NCI-H187 treated with DMSO at 0.1 percent for 48 hours (cell line): ENCODE measurements at places on chromosomes 1 and 21.

GRCh38 chr1:20063861-20064292, 6.1 kb upstream of the PLA2G5 start:
- DNase-seq = no peak

- DNase-seq = no peak
Measured at GRCh38 chr21:38982096-38982495, 176.4 kb downstream of the ETS2 start.

DNA sequence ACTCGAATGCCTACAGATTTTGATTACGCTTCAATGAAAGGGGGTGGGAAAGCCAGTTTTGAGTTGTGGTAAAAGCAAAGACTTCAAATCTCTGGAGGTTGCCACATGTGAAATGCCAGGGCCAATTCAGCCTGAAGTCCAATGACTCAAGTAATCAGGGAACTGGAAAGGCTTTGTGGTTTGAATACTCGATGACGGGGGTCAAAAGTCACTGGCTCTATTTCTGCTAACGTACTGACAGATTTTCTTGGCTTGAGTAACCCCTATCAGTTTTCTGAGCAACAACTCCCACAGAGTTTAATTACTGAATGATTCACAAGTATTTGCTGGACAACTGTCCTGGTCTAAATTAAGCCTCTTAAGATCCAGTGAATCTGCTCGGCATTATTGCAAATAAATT, 152.2 kb downstream of the SIPA1L2 start:
- no peak for DNase-seq

DNA sequence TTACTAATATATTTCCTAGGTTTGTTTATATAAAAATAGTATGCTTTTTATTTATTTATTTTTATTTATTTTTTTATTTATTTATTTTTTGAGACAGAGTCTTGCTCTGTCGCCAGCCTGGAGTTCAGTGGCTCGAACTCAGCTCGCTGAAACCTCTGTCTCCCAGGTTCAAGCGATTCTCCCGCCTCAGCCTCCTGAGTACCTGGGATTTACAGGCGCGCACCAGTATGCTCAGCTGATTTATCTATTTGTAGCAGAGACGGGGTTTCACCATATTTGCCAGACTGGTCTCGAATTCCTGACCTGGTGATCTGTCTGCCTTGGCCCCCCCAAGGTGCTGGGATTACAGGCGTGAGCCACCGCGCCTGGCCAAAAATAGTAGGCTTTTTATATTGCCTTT, 33.2 kb downstream of the BRINP3 start:
- no peak for DNase-seq

DNA sequence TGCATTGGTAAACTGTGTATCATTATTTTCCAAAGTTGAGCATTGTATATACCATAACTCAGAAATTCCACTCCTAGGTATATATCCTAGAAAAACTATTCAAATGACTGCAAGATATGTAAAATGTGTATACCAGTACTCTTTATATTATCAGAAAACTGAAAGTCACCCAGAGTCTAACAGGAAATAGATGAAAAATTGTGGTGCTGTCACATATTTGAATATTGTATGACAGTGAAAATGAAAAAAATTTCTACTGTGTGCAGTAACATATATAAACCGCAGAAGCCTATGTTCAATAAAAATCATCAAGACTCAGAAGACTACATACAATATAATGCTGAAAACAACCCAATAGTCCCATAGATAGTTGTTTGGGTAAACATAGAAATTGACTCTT, 74.4 kb upstream of the LYPLAL1 start:
- DNase-seq = no peak

GRCh38 chr1:6545276-6546112, 8.8 kb downstream of the NOL9 start:
- DNase-seq = no peak

DNA sequence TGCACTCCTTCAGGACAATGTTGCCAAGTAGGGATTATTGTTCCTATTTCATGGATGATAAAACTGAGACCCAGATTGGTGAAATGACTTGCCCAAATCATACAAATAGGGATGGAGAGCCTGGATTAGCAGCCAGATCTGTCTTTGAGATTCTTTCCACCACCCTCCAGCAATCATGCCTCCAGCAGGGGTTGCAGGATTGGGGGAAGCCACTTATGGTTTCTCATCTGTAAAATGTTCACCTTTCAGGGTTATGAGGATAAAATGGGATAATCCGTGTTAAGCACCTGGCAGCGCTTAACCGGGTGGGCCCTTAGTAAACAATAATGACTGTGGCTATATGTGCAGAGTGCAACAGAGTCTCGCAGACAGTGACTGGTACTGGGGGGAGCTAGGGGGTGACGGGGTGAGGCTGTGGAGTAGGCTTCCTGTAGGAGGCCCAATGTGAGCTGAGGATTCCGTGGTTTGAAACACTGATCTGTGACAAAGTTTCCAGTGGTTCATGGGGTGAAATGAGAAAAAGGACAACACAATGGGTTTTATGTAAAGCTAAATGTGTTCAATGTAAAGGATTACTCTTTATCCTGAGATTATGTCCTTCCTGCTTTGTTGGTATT, 33.7 kb upstream of the FOXO6 start:
- DNase-seq = no peak

DNA sequence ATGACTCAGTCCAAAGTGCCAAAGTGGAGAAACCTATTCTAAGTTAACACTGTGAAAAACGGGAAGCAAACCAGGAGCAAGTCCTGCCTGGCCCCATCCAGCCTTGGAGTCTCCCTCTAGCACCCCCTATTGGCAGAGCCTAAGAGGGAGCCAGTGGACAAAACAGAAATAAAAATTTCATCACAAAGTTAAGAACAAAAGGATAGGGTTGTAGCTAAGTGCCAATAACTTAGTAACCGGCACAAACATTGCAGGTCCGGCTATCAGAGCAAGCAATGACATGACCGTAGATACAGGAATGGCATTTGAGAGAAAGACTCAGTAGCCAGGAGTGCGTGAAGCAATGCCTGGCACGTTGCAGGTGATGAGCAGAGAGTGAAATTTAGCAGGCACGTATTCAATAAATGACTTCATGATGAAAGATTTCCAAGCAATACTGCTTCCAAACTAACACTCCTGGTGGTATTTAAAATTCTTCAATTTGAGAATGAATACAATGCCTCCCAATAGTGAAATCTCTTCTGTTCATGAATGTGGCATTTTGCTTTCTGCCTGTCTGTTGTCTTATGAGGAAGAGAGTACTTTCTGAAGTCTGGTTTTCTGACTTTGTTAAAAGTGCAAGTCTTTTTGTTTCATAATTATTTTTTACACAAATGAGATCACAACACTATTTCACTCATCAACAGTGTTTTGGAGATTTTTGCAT, 391.0 kb downstream of the OMA1 start:
- DNase-seq = no peak

GRCh38 chr1:29299446-29299845, 63.1 kb downstream of the PTPRU start:
- no peak for DNase-seq
